ENCODE measurements at places on chromosomes 7 and 10. TPM values are rescaled to one million over a fixed set of nuclear protein-coding genes. Genes with fewer than 3 reads are reported as not detected.

GRCh38 chr7:44639671-44640321, 33.4 kb downstream of the OGDH start:
- peak; percentile 37 for DNase-seq

DNA sequence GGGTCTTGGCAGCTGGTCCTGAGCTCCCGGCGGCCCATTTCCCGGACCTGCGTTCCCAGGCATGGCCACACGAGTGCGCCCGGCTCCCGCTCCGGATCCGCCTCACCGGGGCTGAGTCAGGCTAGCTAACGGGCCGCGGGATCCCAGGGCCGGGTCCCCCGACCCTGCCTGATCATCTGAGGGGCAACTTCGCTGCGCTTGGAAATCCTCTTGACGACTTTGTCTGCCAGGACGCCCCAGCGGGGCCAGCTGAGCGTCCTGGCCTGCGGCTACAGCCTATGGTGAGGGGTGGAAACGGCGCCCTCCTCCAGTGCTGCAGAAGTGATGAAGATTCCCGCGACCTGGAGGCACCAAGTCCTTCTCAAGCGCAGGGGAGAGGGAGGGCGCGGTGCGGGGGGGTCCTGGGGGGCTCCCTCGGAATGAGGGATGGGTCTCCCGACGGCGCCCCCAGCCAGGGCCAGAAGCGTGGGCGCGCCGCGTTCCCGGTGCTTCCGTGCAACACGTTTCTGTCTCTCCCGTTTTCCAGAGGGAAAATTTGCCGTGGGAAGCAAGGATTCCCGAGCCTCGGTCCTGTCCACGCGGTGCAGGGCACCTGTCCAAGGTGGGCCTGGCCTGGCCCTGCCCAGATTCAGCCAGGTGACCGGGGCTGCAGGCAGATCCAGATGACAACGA, 212.4 kb downstream of the CCSER2 start:
- DNase-seq = peak; percentile 76

DNA sequence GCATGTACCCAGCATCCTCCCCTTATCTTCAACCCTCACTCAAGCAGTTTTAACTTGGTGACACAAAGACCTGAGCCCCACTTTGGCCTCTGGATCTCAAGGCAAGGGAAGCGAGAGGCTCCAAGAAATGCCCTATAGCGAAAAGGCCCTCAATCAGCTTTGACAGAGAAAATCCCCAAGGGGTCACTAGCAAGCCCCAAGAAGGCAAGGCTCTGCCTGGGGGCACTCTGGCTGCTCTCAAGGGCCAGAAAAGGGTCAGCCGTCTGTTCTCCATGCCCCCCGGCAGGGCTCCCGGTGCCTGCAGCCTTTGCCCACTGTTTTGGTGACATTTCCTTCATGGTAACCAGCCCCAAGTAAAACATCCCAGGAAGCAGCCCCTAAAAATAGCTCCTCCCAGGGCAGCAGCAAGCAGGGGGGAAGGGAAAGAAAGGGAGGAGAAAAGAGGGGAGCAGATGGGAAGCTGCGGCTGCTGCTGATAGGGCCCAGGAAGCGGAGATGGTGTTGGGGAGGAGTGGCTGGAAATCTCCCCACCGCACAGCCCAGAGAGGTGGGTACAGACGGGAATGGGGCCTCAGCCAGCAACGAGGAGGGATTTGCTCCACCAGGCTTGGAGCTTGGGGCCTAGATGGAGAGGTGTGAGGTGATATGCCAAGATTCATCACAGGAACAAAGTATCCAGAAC, 7.1 kb downstream of the CAMK2G start:
- DNase-seq = no peak

SLC16A12 gene
- total RNA-seq = not detected

GIMAP8 gene
- 8.4 TPM for total RNA-seq

All from natural killer cell (primary cell).